ENCODE measurements at places on chromosomes 3 and 15. TPM values are rescaled to one million over a fixed set of nuclear protein-coding genes. Genes with fewer than 3 reads are reported as not detected.

DNA sequence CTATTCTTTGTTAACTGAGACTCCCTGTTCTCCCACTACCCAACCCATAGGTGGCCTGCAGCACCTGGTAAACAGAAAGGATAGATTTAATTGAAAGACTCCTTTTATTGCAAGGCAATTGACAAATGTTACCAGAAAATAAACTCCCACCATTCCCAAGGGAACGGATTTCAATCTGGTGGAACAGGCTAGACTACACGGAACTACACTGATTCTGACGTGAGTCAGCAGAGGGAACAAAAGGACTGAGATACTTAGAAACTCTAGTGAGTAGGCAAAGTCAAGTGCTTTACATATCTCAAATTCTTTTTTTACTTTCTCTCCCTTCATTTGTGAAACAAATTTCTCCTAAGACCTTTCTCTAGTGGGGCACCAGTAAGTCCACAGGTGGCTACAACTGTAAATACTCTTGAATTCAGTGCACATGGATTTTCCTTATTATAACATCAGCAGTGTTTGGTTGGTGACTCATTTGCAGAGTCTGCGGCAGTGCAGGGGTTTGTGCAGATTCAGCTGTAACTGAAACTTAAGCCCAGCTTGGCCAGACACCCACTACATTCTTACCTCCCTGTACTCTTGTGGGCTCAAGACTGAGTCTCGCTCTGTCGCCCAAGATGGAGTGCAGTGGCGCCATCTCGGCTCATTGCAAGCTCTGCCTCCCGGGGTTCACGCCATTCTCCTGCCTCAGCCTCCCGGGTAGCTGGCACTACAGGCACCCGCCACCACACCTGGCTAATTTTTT, 34.3 kb upstream of the PLSCR2 start:
- no peak for DNase-seq

Gene CAV3
- total RNA-seq = not detected

GRCh38 chr3:86182606-86183005, 808.3 kb downstream of the VGLL3 start:
- DNase-seq = no peak

- DNase-seq = no peak
Measured at GRCh38 chr3:168220556-168220955, 124.8 kb upstream of the GOLIM4 start.

Gene COLQ
- total RNA-seq = 2.8 TPM

Gene GRIP2
- 3.2 TPM for total RNA-seq
